Fibroblast of mammary gland (primary cell): ENCODE measurements at places on chromosomes 12 and 14.
A peak's percentile ranks its signal among the peaks of the same experiment; 100 is the strongest.

- no peak for DNase-seq
These were observed 123.2 kb downstream of the FGD4 start for GRCh38 chr12:32522331-32523221.

GRCh38 chr12:91663744-91664143, 481.1 kb upstream of the DCN start:
- DNase-seq: no peak

DNA sequence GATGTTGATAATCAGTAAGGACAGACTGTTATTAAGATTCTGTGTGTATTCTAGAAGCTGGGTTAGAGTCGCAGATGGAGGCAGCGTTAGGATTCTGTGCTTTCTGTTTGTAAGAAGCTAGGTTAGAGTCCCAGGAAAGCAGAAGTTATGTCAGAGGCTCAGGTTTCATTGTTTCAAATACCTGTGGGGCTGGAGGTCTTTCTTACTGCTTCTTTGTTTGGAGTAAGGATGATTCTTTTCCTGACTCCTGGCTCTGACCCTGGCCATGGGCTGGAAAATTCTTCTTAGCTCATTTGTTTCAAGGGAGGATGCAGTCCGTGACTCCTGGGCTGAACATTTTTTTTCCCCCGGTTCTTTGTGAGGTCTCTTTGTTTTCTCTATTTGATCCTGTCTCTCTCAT, 5.2 kb downstream of the MUCL1 start:
- no peak for DNase-seq

GRCh38 chr12:62737188-62737587, 197.8 kb downstream of the PPM1H start:
- no peak for DNase-seq

- DNase-seq: no peak
These were observed 15.3 kb downstream of the MEG3 start for GRCh38 chr14:100841066-100841760.

DNA sequence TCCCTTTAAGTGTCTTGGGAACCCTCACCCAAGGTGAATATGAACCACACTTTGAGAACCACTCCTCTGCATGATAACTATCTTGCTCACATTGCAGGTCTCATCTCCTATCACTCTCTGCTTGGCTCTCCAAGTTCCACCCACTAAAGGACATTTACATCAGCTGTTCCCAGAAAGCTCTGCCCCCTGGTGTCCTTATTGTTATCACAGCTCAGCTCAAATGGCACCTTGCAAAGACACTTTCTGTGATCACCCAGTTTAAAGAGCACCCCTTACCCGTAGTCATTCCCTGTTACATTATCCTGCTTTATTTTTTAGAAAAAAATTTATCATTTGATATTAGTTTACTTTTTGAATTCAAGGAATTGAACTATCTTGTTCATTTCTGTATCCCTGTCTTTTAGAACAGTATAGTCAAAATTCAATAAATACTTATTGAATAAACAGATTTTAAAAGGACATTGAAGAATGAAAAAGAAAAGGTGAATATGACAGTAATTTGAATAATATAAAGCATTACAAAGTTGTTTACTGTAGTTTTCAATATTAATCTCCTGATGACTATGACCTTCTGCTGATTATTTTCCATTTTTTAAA, 20.5 kb upstream of the GUCY2C start:
- DNase-seq: peak; percentile 57

GRCh38 chr14:61368114-61368710, 46.8 kb downstream of the PRKCH start:
- no peak for DNase-seq

DNA sequence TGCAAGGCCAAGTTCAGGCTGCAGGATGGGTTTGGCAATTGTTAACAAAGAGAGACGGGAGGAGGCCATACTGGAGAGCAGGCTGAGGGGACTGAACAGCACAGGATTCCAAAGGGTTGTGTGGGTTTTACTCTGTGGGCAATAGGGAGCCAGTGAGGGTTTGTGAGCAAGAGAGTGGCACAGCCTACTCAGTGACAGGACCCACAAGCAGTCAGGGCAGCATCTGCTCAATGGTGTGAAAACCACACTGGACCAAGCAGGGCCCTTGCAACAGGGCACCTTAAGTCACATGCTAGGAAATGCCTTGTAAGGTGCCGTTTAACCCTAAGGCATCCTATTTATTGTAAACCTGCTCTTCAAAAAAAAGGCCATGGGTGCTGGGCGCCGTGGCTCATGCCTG, 22.0 kb downstream of the SYNE3 start:
- no peak for DNase-seq

- no peak for DNase-seq
These were observed 30.8 kb upstream of the G2E3 start for GRCh38 chr14:30528119-30528518.

DNA sequence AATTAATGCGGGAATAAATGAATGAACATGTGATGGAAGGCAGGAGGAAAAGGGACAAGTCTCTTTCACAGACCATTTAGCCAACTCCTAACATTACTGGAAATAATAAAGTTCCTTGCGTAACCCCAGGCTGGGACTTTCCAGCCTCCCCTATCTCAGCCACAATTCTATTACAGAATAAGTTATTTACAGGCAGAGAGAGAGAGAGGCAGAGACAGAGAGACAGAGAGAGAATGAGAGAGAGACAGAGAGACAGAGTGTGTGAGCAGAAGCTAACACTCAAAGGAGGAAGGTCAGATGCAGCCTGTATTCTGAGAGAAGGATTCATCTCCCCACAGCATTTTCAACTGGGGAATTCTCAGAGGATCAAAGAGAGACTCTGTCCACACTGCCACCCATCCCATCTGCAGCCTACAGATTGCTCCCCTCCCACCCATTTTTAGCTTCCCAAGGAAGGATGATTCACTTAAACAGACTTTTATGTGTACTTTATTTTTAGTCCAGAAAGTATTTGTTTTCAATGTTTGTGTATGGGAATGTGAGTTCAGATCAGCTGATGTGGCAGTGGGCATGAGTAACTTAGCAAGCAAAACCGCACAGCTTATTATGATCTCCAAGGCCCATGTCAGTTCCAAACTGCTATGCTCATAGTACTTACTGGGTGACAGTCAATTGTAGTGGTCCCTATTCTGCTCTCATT, 165.7 kb downstream of the CAND1 start:
- DNase-seq: peak; percentile 98

GRCh38 chr14:95085321-95085720, 72.0 kb downstream of the DICER1 start:
- DNase-seq: no peak

DNA sequence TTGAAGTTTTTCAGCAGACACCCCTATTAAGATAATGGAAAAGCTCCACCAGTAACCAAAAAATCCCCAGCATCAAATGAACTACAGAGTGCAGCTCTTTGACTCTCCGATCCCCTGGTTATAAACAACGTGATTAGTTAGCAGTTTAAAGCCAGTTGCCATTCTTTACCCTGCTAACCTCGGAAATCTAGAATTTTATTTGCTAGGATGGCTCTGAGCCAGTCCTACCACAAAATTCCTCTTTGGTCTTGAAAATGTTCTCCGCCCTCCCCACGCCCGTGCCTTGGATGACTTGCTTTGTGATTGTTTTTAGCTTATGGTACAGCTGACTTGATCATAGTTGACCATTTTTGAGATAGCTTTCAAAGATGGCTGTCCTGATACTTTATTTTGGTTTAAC, 1.2 kb downstream of the KLHDC2 start:
- peak; percentile 62 for DNase-seq

DNA sequence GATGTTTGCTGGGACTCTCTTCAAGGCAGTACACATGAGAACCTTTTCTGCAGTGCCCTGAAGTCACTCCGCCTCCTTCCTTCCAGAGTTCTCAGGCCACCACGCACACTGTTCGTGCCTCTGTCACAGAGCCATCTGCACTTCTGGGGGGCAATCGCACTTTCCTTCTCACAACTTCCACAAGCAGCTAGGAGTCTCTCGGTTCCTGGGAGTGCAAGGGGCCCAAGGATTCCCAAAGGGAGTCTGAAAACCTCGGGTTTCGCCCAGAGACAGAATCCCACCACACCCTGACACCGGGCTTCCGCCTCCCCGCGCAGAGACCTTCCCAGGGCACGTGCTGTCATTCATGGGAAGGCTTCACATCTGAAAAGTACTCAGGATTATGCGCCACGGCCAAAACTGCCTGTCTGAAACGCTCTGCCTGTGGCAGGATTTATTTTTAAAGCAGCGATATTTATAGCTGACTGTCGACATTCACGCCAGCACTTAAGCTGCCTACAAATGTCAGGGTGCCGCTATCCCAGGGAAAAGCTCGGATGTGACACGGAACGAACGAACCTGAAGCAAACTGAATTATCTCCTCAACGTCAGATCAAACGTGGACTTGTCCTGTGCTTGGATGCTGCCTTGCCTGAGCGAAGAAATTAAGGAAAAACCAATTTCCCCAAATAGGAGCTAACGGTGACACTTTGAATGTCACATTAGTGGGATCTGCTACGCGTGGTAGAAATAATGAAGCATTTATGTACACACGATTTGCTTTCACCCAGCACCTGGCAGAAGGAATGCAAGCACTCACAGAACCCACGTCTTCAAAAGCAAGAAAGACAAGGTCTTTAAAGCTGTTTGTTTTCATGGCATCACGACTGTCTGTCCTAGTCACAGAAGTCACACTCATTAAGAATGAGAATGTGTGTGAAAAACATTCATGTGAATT, 154.0 kb downstream of the PIWIL1 start:
- DNase-seq: no peak

GRCh38 chr14:33435911-33436689, 497.4 kb downstream of the NPAS3 start:
- peak; percentile 87 for DNase-seq

GRCh38 chr14:68405961-68406360, 386.9 kb downstream of the ZFP36L1 start:
- DNase-seq: peak; percentile 74

DNA sequence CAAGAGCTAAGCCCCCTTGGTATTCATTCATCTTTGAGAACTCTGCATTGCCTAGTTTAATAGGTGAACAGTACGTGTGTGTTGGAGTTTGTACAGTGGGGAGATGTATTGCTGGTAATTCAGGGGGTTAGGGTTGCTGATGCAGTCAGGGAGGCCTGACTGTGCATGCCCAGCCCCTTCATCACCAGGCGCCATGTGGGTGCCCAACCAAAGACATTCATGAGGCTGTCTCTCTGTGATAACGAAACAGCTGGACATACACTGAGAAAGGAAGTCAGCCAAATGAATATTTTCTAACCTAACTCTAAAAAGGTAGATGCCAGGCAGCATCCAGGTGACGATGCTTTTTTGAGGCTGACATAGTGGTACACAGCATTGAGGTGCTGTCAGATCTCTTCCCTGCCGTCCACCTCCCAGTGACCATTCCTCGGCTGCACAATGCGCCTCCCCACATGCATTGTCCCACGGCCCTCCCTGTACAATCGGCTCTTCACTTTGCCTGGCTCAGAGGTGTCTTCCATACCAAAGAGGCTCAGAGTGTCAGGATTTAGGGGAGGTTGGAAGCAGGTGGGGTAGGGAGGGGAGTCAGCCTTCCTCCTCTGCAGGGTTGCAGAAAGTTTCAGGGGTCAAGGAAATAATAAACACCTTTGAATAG, 19.0 kb downstream of the EML1 start:
- no peak for DNase-seq

GRCh38 chr14:75277815-75278421, 710 bp upstream of the FOS start:
- DNase-seq: no peak

DNA sequence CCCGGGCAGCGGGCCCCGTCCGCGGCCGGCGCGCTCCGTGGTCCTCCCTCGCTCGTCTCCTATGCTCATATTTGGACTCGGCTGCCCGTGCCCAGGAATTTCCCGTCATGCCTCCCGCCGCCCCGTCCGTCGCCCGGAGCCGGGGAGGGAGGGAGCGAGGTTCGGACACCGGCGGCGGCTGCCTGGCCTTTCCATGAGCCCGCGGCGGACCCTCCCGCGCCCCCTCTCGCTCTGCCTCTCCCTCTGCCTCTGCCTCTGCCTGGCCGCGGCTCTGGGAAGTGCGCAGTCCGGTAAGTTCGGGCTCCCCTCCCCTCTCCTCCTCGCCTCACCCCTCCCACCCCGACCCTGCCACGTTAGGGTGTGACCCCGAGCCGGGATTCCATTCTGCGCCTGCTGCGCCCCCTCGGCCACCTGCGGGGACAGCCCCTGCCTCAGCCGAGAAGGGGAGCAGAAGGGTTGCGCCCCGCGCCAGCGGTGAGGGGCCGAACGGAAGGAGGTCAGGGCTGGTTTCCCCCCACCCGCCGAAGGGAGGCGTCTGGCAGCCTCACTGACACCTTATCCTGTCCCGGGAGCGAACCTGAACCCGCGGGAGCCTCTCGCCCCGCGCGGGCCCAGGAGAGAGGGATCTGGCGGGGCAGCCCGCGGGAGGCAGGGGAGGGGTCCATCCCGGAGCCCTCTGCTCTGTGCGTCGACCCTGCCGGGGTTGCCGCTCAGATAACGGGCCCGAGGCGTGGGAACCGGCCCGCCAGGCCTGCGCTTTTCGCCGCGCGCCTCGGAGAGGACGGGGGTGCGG, at the start of gene MSRB3:
Gene MSRB3, plus strand, starts transcription at position 108 of the 793 bp plus-strand sequence. CDS start 29,897 bp downstream, outside the sequence.
- peak; percentile 60 for DNase-seq

DNA sequence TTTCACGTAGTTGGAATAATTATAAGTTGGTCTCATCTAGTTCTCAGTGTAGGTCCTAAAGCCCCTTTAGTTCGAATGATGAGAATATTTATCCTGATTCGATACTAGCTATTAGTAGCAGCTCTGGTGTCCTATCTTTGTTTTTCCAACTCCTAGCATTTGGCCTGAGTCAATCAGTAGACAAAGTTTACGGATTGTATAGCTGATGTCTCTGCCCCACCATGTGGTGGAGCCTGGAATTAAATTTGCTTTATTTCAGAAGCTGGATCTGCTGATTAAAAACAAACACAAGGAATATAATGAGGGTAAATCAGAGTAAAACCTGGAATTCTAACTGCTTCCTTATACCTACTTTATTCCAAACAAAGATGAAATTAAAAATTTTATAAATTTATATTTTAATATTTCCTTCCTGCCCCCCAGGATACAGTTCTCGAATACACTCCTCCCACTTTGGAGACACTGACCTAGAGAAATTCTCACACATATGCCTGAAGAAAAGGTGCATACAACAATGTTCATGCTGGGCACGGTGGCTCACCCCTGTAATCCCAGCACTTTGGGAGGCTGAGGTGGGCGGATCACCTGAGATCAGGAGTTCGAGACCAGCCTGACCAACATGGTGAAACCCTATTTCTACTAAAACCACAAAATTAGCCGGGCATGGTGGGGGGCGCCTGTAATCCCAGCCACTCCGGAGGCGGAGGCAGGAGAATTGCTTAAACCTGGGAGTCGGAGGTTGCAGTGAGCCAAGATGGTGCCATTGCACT, 7.6 kb upstream of the BRMS1L start:
- peak; percentile 56 for DNase-seq
